Nephron progenitor cell (in vitro differentiated cells): ENCODE measurements at places on chromosomes 1 and 21.

DNA sequence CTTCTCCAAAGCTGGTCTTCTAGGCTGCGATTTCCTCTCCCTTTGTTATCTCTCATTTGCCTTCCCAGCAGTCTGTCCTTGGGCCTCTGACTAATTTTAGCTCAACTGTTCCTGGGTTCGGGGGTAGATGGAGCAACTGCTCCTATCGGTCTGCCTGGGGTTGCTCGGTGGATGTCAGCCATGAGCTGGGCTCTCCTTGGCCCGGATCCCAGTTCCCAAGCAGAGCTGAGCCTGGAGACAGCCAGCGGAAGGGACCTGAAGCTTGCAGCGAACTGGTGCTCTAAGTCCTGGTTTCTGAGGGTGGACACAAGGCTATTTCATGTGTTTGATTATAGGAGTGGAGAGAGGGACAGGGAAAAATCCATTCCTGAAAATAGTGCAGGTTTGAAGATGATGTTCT is 423.0 kb downstream of the RPS6KC1 start:
- DNase-seq: no peak

- DNase-seq: no peak
These were observed 6.0 kb downstream of the TENT5B start for GRCh38 chr1:27006683-27007082.

DNA sequence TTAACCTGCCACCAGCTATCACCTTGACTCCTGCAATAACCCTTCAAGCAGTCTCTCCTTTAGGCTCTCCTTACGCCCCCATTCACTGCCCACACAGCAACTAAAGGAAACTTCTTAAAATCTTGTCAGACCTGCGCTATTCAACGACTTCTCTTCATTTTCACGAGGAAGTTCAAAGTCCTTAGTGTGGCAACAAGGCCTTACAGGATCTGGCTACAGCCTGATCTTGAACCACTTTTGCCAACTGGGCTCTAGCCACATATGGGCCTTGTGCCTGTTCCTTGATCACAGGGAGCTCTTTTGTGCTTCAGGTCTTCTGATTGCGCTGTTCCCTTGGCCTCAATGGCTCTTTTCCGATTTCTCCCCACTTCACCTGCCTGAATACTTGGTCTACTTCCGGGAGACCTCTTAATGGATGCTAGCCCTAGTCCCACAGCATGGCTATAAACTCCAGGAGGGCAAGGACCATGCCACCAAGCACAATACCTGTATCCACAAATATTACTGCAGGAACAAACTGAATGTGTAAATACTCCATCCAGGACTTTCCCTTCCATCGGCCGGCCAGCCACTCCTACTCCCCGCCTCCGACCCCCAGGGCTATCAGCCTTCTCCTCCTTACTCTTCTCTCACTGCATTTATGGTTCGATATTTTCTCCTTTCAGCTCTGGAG is 2.3 kb upstream of the CTNNBIP1 start:
- no peak for DNase-seq

- peak; percentile 35 for DNase-seq
These were observed 81.7 kb downstream of the SSBP3 start for GRCh38 chr1:54324251-54325140.

DNA sequence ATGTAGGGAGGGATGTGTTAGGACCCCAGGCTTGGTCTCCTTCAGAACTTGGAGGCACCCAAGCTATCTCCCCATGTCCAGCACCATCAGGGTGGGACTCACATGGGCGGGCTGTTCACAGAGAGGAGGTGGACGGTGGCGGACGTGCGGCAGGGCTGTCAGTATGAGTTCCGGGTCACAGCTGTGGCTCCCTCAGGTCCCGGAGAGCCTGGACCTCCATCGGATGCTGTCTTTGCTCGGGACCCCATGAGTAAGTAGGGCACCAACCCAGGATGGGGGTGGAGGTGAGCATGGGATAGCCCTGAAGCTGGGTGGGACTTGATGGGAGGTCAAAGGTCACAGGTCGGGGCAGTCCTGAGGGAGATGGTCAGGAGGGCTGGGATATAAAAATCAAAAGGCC is 27.8 kb downstream of the IGFN1 start:
- no peak for DNase-seq

- no peak for DNase-seq
These were observed 57.8 kb upstream of the BACE2 start for GRCh38 chr21:41110161-41110560.
